ENCODE measurements at places on chromosomes 16 and 17.

GRCh38 chr17:82668631-82669099 is 20.4 kb upstream of the WDR45B start:
- peak; percentile 78 for DNase-seq

DNA sequence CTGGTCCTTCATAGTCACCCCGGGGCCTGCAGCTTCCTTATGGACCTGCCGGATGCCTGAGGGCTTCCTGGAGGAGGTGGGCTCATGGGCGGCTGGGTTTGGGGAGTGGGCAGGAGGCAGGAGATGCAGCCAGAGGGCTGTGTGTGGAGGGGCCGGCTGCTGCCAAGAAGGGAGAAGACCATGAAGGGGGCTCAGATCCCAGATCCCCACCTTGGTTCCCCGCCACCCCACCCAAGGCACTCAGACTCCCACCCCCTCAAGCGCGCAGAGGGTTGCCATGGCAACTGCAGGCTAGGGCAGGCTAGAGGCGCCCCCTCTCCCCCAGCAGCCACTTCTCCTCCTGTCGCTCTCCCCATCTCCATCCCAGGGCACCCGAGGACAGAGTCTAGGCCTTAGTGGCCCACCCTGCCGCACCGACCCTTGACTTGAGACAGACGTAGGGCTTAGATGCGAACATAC is 104.5 kb downstream of the CRLF3 start:
- peak; percentile 38 for DNase-seq

DNA sequence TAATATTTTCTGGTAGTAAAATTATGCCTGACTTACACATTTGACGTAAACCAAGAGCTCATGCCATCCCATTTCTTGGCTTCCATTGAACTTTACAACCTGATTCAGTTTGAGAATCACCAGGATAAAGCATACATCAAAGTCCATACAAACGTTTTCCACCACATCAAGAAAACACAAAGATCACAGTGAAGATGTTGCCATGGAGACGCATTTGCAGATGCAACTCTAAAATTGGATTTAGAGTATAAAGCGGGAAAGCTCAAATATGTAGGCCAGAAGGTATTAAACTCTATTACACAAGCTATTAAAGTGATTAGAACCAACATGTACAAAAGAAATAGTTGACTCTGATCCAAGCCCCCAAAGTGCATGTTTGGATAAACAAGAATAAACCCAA is 10.4 kb downstream of the C16orf46 start:
- DNase-seq: no peak

- no peak for DNase-seq
These were observed 3.9 kb upstream of the ZNF207 start for GRCh38 chr17:32345951-32346600.

DNA sequence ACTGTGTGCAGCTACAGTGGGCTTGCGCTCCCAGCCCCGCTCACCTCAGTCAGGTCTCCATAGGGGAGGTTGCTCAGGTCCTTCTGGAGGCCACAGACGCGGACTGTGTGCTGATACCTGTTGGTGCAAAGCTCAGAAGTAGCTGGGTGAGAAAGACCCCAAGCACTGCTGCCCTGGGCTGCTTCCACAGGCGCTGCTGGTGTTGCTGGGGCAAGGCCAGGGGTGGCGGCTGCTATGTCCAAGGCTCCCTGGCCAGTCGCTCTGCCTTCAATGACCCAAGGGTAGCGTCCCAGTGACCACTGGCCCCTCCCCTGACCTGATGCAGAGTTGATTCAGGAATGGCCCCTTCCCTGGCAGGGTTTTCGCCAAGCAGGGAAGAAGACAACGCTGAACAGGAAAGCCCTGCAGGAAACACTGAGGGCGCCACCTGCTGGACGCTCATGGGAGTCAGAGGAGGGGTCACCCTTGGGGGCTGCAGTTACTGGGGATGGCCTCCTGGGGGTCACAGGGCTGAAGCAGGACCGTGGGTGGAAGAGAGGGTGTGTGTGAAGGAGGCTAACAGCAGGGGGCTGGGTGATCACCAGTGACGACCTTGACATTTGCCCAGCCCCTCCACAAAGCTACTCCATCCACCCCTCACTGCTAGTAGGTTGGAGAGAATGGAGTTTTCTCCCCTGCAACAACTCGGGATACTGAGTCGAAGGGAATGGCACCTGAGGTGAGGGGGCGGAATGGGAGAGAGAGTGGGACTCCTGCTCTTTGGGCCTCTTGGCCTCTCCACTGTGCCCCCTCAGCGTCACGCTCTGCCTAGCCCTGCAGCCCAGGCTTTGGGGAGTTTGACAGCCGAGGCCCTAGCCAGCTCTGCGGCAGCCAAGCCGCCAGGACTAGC is 38.3 kb downstream of the ABCC12 start:
- DNase-seq: no peak

GRCh38 chr17:40072040-40072734 is 9.4 kb downstream of the THRA start:
- no peak for DNase-seq

DNA sequence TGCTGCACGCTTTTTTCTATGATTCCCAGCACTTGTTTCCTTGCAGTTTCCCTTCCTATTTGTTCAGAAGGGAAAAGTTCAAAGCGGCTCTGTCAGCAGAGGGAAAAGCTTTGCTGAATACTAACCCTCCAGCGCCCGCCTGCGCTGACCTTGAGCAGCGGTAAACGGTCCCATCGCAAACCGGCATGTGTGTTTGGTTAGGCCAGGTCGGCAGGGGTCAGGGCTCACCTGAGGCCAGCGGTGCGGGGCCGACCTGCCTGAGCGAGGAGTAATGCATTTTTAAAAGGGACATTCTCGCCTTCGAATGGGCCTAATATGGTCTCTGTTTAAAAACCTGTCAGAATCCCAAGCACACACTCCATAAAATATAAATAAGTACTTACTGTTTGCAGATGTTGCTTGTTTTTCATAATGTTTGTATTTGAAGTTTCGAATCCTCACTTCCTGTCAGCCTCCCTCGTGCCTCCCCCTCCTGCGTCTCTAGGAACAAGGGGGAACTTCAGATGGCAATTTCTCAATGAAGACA is 110.1 kb downstream of the IRX3 start:
- DNase-seq: no peak

DNA sequence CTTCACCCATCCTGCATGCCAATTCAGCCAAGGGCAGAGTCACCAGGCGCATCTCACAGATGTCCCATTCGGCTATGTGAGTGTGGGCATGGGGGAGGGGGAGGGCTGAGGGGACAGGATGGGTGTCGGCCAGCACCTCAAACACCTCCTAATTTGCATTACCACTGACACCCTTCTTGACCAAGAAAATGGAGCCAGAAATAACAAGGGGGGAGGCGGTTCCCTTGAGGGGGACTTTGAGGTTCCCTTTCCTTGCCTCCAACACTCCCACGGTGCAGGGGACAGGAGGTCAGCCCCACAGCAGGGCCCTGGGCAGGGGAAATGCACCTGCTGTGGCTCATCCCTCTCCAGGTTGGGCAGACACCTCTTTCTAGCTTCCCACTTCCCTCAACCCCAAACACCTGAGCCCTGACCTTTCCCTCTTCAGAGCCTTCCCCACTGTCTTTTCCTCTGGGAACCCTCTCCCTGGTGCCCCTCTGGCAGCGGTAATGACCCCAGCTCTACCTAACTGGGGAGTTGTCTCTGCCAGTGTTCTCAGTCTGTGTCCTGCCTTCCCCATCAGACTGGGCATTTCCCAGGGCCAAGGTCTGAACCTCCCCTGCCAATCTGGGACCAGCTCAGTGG is 18.2 kb upstream of the TBX21 start:
- peak; percentile 78 for DNase-seq

GRCh38 chr17:6456321-6456720 is 12.1 kb downstream of the PIMREG start:
- no peak for DNase-seq

DNA sequence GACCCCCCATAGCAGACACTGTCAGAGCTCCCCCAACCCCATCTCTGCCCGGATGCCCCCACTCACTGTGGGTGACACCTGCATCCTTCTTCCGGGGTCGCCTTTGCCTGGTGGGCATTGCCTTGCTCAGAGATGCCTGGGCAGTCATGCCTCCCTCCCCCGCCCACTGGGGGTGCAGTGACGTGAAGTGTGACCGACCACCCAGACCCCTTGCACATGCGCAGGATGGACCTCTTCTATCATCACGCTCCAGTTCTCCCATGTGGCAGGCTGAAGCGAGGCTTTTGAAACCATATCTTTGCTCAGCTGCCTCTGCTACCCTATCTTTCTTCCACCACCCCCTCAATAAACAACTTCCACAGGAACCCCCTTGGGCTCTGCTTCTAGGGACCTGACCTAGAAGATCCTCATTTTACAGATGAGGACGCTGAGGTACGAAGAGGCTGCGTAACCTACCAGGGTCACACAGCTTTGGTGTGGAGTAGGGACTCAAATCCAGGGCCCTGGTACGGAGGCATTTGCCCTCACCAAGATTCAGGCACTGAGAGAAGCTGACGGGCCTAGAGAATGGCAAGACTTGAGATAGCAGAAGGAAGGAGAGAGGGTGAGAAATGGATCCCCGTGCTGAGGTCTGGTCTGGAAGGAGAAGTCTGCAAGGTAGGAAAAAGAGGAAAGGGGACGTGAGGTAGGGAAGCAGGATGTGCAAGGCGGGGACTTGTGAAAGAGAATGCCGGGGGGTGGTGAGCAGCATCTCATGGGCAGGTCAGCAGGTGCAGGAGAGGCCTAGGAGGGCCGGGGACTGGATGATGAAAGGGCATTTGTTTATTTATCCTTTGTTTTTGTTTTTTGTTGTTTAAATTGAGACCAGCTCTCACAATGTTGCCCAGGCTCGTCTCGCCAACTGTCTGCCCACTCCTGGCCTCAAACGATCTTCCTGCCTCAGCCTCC is 14.4 kb downstream of the NLRC5 start:
- DNase-seq: no peak

GRCh38 chr16:60407606-60408005 is 1628.6 kb downstream of the CDH8 start:
- no peak for DNase-seq

DNA sequence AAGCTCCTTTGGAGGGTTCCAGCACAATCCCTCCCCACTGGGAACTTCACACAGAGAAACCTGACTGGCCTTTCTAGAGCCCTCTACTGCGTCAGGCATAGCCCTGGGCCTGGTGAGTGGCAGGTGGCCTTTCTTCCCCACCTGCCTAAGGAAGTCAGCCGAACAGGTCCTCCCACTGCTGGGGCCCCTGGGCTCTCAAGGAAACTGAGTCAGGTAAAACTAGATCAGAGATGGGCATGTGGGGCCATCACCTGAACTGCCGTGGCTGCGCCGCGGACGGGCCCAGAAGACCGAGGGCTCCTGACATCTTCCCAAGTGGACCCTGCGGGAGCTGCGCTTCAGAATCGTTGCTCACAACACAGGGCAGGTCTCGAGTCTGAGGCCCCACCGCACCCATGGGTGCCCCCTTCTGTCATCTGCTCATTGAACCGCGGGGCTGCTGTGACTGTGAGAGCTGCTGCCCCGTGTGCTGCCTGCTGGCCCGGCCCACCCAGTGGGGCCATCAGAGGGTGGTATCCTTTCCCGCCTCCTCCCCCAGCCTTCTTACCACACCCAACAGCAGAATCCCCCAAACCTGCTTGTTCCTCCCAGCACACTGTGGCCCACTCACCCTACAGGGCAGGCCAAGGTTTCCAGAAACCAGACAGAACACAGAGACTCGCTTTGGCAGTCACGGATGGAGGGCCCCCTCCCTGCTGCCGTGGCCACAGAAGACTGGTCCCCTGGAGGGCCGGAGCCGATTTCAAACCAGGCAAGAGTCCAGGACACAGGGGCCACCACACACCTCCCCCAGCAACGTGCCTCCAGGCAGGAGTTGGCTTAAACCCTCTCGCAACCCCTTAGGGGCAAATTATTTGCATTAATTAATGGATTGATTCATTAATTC is 81.1 kb downstream of the TBC1D16 start:
- no peak for DNase-seq

GRCh38 chr16:28839899-28840298 is 6.2 kb downstream of the TUFM start:
- no peak for DNase-seq

GRCh38 chr17:67322042-67322787 is 44.2 kb downstream of the PSMD12 start:
- DNase-seq: no peak

DNA sequence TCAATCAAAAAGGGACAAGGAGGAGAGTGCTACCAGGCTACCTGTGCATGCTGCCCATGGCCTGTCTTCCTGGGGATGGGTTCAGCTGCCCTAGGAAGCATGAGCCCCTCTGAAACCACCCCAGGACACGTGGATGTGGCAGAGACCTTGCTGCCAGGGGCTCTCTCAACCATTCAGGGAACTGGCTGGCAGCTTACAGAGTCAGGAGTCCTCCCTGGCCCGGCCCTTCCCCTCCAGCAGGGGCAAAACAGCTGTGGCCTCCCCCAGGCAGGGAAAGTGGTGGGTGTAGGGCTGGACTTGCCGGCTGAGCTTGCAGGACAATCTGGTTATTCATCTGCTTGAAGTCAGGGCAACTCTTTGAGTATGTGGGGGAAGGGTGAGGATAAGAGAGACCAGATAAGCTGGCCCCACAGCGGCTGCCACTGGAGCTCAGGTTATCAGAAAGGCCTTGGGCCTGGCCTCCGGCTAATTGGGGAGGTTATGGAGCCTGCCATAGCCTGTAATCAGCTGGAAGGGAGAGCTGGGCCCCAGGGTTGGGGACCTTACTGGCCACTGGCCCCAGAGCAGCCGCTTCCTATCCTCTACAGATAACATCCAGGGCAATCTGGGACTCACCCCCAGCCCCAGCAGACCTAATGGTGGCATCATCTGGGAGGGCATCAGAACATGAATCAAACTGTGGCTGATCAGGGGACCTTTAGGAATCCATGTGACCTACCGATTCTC is 5.6 kb upstream of the TBX2 start:
- DNase-seq: no peak

- no peak for DNase-seq
These were observed 85.3 kb downstream of the STXBP4 start for GRCh38 chr17:55053855-55054254.

GRCh38 chr17:39404542-39405378 is 3.3 kb upstream of the FBXL20 start:
- no peak for DNase-seq

GRCh38 chr17:61076621-61077031 is 323.0 kb upstream of the TBX2 start:
- no peak for DNase-seq

GRCh38 chr16:64823481-64824075 is 298.3 kb downstream of the CDH11 start:
- DNase-seq: no peak

GRCh38 chr16:22250522-22250921 is 44.4 kb downstream of the EEF2K start:
- no peak for DNase-seq

GRCh38 chr16:72129976-72130656 is 36.5 kb downstream of the DHX38 start:
- DNase-seq: no peak

DNA sequence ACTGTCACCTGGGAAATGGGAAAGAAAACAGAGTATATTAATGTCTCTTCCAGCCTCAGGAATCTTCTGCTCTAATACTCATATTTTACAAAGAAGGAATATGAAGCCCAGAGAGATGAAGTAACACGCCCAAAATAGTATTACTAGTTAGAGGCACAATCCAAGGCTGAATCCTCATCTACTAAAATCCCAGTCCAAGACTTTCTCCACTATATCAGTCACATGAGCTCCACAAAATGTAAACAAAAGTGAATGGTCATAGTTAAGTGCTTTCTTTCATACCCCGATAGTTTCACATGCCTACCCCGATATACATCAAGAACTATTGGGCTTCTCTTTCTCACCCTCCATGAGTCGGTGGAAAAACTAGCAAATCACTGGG is 965 bp downstream of the INTS2 start:
- no peak for DNase-seq
